ENCODE measurements at places on chromosomes 1 and 21.

- no peak for DNase-seq
These were observed 32.0 kb downstream of the ZBTB17 start for GRCh38 chr1:15943992-15944307.

DNA sequence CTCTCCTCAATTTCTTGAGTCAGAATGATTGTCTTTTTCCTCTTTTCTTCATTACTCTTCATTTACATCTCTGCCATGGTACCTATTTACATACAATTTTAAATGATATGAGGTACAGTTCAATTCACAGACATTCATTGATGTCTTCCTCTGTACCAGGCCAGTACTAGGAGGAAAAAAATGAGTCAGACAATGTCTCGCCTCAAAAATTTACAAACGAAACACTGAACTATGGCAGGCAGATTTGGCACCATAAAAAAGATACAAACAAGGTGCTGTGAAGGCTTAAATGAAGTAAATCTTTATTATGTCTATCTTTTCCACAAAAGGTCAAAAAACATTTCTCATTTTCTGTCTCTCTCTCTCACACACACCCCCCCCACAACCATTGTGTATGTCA lies 71.0 kb downstream of the RGS13 start:
- DNase-seq = no peak

- peak; percentile 21 for DNase-seq
These were observed 42.1 kb upstream of the NBPF3 start for GRCh38 chr1:21397813-21398188.

GRCh38 chr1:227449051-227449450 lies 114.3 kb upstream of the ZNF678 start:
- peak; percentile 37 for DNase-seq

- no peak for DNase-seq
These were observed 589 bp downstream of the ZNF684 start for GRCh38 chr1:40532062-40532389.

- no peak for DNase-seq
These were observed 43.7 kb downstream of the BACH1 start for GRCh38 chr21:29342363-29342957.

DNA sequence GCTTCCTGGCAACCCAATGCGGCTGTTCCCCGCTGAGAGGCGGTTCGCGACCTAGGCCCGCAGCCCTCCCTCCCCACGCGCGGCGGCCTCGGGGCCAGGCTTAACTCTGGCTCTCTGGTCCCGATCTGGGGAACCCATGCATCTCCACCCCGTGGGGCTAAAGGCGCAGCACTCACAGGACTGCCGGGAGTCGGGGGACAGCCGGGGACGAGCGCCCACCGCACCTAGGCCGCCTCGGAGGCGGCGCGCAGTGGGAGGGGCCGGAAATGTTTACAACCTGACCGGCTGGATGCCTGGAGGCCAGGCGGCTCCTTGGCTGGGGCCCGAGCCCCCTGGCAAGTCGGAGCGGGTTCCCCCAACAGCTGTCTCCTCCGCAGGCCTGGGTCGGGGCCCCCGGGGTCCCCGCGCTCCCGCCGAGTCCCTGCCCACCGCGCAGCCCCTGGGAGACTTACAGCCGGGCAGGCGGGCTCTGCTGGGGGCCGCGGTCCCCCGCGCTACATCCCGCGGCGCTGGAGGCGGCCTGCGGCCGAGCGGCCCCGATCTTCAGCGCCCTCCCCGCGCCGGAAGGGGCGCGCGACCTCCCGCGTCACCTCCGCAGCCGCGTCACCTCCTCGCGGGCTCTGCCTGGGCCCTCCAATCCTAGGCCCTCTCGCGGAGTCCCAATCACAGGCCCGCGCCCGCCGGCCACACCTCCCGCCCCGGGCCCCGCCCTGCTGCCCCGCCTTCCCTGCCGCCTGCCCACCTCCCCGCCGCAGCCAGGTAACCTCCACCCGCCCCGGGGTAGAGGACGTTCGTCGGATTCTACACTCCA lies at the start of gene ADIPOR1:
ADIPOR1 (minus strand) TSS at position 580 of the 811 bp plus-strand sequence. CDS start 7,242 bp downstream, outside the sequence.
- peak; percentile 94 for DNase-seq

- no peak for DNase-seq
These were observed 33.1 kb downstream of the KCNJ15 start for GRCh38 chr21:38289705-38290485.

DNA sequence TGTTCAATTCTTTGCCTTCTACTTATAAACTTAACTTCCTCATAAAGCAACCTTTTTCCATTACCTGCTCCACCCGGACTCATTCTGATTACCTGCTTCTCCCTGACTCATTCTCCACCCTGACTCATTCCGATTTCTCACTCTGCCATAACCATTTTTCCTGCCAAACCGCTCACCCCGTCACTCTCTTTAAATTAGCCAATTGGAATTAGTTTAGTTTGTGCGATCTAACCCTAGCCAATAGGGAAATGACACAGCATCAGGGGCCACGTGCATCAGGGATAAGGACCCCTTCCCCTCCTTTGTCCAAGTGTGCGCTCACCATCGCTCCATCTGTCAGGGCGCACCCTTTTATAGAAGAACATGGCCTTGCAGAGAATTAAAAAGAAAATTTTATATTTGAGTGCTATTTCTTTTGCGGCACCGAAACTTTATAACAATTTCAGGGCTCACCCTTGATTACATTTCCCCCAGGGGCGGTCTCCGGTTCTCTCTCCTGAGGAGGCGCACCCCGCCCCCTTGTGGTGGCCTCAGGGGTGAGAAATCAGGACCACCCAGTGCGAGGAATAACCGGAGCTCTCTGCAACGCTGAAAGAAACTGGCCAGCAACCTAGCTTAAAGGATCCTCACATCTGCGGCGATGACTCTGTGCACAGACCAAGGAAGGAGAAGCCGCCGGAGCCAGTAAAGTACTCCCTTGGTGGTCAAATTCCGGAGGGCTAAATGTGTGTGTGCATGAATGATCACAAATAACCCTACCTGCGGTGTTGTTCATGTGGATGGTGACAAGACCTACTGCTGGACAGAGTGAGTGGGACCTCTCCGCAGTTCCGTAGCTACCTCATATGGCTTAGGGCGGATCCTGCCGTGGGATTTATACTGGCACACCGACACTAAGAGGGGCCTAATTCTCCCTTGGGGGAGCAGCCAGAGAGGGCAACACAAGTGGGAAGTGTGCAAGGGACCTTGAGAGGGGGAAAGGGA lies 30.3 kb upstream of the CBR3 start:
- DNase-seq = peak; percentile 42

- no peak for DNase-seq
These were observed 33.5 kb upstream of the IFI16 start for GRCh38 chr1:158976219-158976618.

All from activated CD4-positive, alpha-beta T cell treated with anti-CD3 and anti-CD28 coated beads, Interleukin-2, amount 10 ng/mL, durations not matched to agents 7 days and 5 days (primary cell).